ENCODE measurements at places on chromosomes 16 and 17.
A peak's percentile ranks its signal among the peaks of the same experiment; 100 is the strongest.

DNA sequence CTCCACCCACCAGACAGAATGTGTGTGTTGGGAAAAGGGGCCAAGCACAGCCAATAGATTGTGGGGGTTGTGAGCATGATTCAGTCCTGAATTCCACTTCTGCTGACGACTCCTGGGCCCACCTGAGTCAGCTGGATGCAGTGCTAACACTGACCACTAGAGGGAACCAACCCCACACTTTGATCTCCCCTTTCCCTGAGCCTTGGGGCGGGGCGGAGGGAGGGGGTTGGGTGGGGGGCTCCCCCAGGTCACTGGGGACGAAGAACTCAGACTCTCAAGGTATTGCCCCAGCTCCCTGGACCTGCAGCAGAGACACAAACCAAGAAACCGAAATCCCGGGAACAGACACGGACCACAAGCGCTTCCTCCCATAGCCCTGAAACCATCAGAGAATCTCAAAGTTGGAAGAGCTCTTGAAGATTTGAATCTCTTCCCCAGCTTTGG, 621 bp upstream of the CSHL1 start:
- peak; percentile 55 for DNase-seq

GRCh38 chr17:38912221-38912813, 13.1 kb upstream of the LASP1NB start:
- DNase-seq = no peak

DNA sequence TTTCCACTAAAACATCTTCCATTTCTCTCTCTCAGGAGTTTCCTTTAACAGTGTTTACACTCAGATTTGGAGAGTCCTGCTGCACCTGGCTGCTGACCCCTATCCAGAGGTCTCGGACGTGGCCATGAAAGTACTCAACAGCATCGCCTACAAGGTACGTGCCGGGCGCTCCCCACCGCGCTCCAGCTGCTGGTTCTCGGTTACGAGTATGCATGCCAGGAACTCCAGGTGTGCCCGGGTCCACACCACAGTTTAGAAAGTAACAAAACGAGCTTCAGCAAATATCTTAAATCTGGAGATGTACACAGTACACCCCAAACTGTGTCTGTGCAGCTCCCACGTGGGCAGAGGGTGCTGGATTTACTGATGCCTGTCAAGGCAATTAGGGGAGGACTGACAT, 82.9 kb upstream of the CHMP6 start:
- no peak for DNase-seq

- DNase-seq = no peak
These were observed 5.2 kb downstream of the CCDC154 start for GRCh38 chr16:1439058-1439698.

DNA sequence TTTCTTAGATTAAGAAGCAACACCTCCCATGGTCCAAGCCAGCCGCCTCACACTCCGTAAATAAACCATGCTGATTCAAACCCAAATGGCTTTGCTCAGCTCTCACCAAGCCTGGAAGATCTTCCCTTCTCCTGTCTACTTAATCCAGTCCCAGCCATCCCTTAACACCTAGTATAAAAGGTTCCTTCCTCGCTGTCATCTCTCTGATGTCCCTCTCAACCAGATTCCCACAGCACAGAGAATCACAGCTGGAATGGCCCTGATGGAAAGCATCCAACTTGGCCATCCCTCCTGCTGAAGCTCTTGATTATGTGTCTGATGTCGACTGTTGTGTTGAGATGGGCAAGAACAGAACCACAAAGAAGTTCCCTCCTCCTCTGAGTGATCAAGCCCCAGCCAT, 50.6 kb upstream of the ADCY9 start:
- no peak for DNase-seq

- no peak for DNase-seq
These were observed 118.8 kb upstream of the METRNL start for GRCh38 chr17:82960419-82961271.

GRCh38 chr17:20121359-20122253, 112.4 kb downstream of the SPECC1 start:
- DNase-seq = peak; percentile 82

- no peak for DNase-seq
These were observed 54.5 kb downstream of the PRMT7 start for GRCh38 chr16:68365167-68365817.

DNA sequence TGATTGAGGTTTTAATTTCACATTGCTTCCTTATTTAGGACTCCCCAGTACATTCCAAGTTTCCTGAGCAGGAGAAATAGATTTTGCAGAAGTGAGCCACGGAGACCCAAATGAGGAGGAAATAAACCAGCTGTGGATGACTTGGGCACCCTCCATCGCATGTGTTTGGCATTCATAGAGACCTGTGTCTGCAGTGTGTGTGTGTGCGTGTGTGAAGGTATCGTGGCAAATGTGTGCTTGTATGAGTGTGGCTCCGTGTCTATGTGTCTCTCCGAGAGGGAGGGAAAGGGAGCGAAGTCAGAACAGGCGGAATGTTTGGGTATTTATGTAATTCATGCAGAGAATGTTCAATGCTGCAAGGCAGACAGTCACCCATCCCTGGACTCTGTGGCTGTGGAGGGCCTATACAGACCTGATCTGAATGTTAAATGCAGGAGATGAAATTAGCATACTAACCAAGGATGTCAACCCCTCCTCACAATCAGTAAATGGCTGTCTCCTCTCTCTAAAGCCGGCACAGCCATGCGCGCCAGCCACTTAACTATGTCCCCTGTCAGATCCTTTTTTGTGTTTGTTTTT, 186.0 kb upstream of the ZFHX3 start:
- no peak for DNase-seq

DNA sequence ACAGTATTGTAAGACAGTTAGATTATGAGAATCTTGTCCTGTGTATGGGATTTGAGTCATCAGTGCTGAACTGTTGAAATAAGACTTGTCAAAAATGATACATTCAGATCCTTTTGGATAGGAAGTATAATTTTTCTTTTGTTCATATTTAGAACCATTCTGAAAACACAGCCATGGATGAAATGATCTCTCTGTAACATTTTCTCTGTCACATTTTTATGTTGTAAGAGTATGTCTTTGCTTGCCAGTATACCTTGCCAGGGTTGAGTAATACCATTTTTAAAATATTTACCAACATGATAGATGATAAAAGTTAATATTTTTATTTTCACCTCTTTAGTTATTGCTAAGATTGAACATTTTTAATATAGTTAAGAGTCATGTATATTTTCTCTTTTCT, 45.0 kb downstream of the NSRP1 start:
- DNase-seq = no peak

- no peak for DNase-seq
These were observed 24.0 kb downstream of the MAP3K14 start for GRCh38 chr17:45292696-45293412.

GRCh38 chr17:63035695-63036094, 69.7 kb downstream of the TANC2 start:
- no peak for DNase-seq

DNA sequence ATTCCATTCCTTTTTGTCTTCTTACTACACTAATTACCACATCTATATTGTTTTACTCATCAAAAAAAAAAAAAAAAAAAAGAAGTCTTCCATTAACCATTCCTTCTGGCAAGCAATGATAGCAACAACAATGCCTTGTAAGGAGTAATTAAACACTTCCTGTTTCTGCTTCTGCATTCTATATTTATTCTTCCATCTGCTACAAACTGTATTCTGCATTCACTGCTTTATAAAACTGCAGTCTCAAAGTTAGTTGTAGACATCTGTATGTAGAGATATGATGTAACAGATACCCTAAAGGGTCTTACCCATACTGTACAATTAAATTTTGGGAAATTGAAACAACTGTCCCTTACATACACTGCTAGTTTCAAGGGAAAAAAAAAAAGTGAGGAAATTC, 28.7 kb upstream of the ABCA6 start:
- no peak for DNase-seq

DNA sequence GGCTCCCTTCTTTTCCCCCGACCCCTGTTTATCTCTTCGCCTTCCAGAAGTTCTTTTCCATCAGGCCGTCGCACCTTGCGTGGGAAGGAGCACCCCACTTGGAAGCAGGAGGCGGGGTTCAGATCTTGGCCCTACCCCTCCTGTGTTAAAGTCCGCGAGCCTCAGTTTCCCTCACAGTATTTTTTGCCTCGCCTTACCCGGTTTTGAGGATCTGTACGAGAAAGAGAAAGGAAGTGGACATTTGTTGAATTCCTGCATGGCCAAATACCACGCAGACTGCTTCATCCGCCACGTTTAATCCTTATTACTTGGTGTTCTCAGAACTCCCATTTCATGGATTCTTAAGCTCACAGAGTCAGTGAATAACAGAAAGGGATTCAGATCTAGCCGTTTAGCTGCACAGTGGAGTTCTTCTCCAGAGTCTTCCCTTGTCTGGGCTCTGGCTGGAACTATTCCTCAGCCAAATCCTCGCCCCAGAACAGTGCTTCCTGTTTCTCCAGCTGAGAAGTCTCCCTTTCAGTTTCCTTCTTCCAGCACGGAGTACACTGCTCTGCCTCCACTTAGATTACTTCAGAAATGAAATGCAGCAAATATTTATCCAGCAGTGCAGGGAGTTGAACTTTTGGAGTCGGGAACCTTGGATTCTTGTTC, 590 bp downstream of the TMEM219 start:
- DNase-seq = no peak

DNA sequence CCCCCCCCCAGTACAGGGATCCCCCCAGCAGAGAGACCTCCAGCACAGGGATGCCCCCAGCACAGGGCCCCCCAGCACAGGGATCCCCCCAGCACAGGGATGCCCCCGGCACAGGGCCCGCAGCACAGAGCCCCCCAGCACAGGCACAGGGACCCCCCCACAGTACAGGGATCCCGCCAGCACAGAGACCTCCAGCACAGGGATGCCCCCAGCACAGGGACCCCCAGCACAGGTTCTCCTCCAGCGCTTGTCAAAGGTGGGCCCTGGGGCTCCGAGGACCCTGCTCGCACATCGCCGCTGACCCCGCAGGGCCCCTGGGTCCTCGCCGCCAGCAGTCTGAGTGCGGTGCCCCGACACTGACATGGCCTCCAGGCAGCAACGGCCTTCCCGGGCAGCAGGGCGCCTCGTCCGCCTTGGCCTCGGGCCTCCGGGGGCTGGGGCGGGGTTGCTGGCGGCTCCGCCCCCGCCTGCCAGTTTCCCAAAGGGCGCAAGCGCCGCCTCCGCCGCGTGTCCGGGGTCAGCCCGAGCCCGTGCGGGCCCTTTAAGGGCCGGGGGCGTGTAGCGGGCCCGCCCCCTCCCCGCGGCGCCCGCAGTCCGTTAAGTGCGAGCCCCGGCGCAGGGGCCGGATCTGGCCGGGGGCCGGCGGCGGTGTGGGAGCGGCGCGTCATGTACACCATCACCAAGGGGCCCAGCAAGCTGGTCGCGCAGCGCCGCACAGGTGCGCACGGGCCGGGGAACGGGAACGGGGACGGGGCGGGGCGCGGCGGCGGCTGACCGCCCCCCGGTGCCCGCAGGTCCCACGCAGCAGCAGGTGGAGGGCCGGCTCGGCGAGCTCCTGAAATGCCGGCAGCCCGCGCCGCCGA, at the start of gene MCRIP2:
Gene MCRIP2, plus strand, starts transcription at position 503 of the 863 bp plus-strand sequence. Its CDS starts 164 bp downstream, at position 667.
- peak; percentile 67 for DNase-seq

GRCh38 chr16:86483-86952, 8.5 kb downstream of the MPG start:
- no peak for DNase-seq

GRCh38 chr17:78081551-78081950, 47.0 kb downstream of the TMC6 start:
- DNase-seq = no peak

- DNase-seq = no peak
These were observed 2.8 kb upstream of the PVALEF start for GRCh38 chr17:81162491-81162890.

- DNase-seq = no peak
These were observed 134.7 kb downstream of the KCNJ12 start for GRCh38 chr17:21510686-21511362.

GRCh38 chr17:10234033-10234432, 35.6 kb upstream of the GAS7 start:
- no peak for DNase-seq

- no peak for DNase-seq
These were observed 60.2 kb upstream of the ZNF469 start for GRCh38 chr16:88322500-88322970.

DNA sequence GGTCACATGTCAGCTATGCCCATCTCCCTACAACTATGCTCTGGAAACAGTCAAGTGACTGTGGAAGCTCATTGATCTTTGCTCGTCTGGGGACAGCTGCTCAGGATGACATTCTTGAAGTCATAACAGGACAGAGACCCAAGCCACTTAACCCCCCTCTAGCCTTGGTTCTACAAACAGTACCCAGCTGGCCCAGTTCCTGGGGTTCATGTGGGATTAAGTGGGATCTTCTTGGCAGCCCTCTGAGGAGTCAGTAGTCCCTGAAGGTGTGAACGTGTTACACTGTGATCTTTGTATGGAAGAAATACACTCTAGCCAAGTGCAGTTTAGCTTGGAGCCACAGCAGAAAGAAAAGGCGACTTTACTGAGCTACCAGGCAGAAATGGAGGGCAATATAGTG, 25.8 kb downstream of the UBN1 start:
- no peak for DNase-seq

DNA sequence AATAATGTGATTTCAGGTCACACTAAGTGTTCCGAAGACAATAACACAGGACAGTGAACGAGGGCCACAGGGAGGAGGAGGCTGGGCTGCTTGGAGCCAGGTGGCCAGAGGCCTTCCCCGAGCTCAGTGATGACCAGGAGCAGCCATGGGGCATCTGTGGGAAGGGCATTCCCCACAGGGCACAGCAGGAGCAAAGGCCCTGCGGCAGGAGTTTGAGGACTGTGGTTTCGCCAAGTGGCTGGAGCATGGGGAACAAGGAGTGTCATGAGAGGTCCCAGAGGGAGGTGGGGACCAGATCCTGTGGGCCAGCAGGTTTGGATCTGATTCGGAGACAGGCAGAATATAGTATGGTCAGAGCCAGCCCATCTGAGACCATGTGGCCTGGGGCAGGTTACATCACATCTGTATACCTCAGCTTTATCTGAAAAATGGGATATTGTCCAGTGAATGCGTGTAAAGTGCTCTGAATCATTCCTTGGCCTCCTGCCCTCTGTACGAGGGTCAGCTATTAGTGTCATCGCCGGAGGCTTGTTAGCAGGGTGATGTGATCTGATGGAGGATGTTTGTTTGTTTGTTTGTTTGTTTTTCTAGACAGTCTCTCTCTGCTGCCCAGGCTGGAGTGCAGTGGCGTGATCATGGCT, 176.8 kb downstream of the KATNIP start:
- DNase-seq = no peak

Data from CD4-positive, alpha-beta T cell (primary cell).